Activated CD4-positive, alpha-beta T cell treated with anti-CD3 and anti-CD28 coated beads for 24 hours (primary cell): ENCODE measurements at places on chromosomes 16 and 17.

GRCh38 chr17:46166692-46167249 is 26.5 kb downstream of the KANSL1 start:
- DNase-seq: no peak

GRCh38 chr16:24378999-24379398 is 122.9 kb downstream of the CACNG3 start:
- no peak for DNase-seq

DNA sequence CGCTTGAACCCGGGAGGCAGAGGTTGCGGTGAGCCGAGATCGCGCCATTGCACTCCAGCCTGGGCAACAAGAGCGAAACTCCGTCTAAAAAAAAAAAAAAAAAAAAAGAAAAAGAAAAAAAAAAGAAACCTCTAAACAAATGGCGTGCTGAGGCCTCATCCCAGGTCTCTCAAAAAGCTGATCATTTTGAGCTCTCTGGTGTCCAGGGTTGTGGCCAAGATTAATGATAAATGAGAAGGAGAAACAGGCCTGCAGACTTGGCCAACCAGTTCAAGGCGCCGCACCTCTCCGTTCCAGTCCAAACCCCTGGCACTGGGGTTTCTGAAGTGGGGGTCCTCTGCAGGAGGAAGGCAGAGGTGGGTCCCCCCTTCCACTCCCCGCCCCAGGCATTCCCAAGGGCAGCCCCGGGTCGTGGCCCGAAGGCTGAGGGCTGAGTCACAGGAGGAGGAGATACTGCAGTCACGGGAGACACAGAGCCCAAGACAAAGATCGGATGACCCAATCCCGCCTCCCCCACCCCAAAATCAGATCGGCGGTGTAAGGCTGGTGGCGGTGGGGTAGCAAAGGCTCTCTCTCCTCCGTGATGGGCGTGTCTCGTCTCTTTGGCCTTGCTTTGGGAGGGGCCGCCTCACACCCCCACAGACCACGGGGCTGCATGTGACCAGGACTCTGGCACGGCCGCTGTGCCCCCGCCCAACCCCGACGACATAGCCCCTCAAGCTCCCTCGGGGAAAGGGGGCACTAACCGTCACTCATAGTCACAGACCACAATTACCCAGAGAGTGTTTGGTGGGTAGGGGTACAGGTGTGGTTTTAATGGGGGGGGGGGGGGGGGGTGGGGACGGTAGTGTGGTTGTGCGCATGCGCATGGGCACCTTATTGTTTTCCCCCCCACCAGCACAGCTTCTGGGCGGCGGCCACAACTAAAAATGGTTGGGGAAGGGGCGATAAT is 1.1 kb downstream of the VAT1 start:
- no peak for DNase-seq

DNA sequence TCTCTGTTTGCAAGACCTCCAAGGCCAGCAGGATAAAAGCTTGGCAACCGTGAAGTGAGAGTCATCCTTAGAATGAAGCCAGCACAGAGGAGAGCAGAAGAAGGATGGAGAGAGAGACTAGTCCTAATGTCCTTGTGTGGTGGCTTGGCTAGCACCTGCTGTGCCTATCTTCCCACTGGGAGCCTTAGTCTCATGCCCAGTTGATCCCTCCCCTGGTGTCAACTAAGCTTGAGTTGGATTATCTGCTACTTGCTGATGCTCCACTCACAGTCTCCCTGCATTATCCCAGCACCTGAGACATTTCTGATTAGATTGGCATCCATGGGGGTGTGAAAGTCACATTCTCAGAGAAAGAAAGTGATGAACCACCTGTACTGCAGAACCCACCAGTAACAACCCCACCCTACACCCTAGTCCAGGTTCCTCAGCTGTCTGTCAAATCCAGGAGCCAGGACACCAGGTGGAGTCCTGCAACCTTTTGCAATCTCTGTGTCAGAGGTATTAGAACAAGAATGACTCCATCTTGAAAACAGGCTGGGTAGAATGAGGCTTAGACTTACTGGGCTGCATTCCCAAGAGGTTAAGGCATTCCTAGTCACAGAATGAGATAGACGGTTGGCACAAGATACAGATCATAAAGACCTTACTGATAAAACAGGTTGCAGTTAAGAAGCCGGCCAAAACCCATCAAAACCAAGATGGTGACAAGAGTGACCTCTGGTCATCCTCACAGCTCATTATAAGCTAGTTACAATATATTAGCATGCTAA is 460.2 kb upstream of the C16orf82 start:
- DNase-seq: no peak

DNA sequence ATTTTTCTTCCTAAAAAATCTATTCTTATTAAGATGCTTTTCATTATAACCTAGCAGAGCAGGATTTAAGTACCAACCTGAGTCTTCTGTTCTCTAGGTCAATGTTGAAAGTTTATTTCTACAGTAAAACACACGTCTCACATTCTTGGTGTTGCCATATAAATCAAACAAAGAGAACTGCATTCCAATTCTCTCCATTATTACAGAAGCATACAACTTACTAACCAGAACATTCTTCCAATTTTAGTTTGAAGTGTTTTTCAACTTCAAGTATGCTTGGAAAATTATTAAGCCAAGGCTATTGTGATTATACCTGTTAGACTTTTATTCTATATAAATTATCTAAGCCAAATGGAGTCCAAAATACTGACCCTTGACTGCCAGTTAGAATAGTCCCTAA is 110.4 kb upstream of the PMFBP1 start:
- DNase-seq: no peak

DNA sequence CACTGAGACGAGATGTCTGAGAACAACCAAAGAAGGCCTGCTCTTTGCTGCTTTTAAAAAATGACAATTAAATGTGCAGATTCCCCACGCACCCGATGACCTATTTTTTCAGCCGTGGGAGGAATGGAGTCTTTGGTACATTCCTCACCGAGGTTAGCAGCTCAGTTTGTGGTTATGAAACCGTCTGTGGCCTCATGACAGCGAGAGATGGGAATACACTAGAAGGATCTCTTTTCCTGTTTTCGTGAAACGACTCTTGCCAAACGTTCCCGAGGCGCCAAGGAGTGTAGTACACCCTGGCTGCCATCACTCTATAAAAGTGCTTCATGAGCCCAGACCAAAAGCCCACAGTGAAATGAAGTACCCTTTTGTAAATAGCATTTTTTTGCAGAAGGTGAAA is 87.8 kb downstream of the CRISPLD2 start:
- no peak for DNase-seq

DNA sequence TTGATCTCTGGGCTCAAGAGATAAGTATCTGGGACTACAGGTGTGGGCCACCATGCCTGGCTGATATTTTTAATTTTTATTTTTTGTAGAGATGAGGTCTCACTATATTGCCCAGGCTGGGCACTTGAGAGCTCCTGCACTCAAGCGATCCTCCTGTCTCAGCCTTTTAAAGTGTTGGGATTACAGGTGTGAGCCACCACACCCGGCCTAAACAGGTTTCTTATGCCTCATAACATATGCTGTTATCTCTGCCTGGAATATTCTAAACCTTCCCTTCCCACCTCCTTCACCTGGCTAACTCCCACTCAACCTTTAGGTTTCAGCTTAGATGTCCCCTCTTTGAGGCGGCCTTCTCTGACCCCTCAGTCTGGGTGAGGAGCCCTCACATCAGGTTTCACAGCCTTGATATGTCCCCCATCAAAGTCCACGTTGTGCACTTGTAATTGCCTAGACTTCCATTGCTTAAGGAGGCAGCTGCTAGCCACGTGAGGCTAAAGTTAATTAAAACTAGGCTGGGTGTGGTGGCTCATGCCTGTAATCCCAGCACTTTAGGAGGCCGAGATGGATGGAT is 8.6 kb upstream of the CNP start:
- DNase-seq: no peak

- DNase-seq: no peak
These were observed 22.3 kb upstream of the ADORA2B start for GRCh38 chr17:15922586-15922985.

GRCh38 chr16:72149676-72150464 is 22.1 kb downstream of the PMFBP1 start:
- DNase-seq: no peak

- no peak for DNase-seq
These were observed 27.4 kb upstream of the GNAO1 start for GRCh38 chr16:56163938-56164337.

- no peak for DNase-seq
These were observed 97.3 kb downstream of the SDK2 start for GRCh38 chr17:73546770-73547536.

- no peak for DNase-seq
These were observed 525 bp downstream of the CD2BP2 start for GRCh38 chr16:30354423-30355143.

GRCh38 chr16:67015313-67015731 is 13.6 kb upstream of the CBFB start:
- no peak for DNase-seq

DNA sequence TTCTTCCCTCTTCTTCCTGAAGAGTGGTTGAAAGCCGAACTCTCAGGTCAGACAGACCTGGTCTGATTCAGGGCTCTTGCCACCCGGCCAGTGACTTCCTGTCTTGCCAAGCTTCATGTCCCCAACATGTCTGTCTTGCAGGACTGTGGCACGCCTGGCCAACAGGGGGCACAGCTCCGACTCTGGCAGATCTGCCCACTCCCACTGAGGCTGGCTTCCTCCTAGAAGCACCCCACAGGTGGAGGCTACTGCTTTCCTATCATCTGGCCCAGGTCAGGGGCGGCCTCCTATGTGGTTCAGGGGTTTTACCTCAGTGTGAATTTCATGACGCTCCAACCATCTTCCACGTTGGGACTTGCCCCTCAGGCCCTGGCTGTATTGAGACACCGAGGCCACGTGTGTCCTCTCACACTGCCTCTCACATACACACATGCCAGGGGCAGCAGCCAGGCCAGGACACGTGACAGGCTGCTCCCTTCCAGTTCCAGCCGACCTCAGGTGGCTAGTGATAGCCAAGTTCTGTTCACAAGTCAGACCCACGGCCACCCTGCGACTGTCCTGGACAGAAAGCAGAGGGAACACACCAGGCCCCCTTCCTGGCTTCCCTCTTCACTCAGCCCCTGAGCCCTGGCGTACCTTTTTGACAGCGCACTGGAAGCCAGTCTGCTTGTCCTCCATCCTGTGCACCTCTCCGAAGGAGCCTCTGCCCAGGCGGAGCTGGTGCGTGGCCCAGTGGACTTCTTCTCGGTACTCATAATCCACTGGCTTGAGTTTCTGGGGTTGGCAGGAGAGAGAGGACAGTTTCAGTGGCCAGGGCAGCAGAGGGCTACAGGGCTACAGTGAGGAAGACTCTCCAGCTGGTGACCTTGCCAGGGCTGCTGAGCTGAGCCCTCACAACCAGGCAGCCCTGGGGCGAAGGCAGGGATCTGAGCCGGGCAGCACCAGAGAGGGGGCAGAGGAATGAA is 22.6 kb upstream of the SPATA32 start:
- peak; percentile 27 for DNase-seq

DNA sequence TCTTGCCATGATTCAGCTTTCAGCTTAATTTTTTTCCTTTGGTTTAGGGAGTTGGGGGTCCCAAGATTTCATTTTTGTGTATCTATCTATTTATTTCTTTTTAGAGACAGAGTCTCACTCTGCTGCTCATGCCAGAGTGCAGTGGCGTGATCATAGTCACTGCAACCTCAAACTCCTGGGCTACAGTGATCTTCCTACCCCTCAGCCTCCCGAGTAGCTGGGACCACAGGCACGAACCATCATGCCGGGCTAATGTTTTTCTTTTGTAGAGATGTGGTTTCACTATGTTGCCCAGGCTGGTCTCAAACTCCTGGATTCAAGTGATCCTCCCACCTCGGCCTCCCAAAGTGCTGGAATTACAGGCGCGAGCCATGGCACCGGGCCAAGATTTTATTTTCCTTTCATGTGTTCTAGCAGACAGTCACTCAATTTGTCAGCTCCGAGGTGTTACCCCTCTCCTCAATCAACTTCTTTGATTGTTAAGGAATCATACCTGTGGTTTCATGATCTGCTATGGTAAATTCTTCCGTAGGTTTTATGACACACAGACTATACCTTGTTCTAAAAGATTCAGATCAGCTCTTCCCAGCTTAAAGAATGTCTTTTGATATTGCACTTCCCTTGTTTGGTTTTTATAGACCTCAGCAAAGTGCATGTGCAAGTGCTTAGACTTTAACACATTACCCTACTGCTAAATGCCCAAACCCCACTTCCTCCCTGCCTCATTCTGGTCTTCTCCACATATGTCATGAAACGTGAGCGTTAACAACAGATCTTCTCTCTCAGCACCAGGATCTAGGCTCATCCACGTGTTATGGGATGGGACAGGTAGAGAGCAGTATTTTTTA is 13.0 kb downstream of the UNC45B start:
- no peak for DNase-seq
